Glomerular endothelial cell (primary cell): ENCODE measurements at places on chromosomes 6 and 20. TPM values are rescaled to one million over a fixed set of nuclear protein-coding genes. Genes with fewer than 3 reads are reported as not detected.

DNA sequence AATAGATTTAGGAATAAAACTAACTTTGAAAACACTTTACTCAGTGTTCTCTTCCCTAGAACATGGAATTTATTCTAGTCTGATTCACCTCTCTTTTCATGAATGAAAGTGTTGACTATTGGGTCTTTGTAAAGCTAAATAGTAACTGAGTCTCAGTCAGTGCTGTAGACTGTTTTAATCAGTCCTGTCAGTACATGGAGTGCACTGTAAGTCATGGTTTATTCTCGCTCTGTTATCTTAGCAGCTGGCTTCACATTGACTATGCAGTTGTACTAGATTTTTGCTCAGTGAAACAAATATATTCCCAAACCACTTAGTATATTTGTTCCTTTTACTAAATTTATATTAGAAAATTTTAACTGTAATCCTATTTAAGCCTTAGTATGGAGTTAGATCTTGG lies 15.1 kb upstream of the ACAT2 start:
- DNase-seq = no peak

CENPW gene
- 0.82 and 4.9 TPM in 2 replicates for total RNA-seq

- no peak for DNase-seq
These were observed 141.7 kb downstream of the CD164 start for GRCh38 chr6:109240370-109241084.

DNA sequence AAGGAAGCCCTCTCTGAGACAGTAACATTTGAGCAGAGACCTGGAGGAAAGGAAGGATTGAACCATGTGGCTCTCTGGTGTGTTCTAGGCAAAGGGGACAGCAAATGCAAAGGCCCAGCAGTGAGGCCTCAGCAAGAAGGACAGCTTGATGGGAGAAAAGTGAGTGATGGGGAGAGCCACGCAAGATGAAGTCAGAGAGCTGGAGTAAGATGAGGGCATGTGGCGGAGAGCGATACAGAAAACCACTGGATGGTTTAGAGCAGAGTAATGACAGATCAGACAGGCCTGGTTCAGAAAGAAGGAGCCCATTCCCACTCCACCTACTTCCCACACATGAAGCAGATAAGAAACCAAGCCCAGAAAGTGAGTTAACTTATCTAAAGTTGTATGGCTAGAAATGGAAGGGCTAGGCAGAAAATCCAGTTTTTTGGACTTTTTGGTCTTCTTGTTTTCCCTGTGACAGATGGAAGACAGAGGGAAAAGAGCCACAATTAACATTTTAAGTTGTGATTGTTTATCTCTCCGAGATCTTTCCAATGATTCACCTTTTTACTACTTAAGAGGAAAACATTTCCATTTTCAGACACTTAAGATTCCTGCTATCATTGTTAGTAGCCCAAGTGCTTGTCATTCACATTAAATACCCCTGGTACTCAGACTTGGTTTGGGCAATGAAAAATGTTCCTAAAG lies 723 bp upstream of the SNPH start:
- DNase-seq = no peak

DNA sequence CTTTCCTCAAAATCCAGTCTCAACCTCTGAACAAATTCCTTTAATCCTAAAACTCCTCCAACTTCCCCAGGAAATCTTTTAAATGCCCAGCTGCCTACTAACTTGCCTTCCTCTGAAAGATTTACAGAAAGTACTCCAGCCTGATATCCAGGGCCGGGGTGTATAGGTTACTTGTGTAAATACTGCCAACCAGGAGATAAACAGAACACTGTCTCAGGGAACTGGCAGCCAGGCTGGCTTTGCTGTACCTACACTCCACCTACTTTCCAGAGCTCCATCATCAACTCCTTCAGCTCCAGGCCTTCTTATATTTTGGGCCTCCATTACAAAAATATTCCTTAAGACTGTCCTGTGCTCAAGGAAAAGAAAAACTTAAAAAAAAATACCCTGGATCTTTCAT lies 85.9 kb downstream of the CEP162 start:
- DNase-seq = no peak

DNA sequence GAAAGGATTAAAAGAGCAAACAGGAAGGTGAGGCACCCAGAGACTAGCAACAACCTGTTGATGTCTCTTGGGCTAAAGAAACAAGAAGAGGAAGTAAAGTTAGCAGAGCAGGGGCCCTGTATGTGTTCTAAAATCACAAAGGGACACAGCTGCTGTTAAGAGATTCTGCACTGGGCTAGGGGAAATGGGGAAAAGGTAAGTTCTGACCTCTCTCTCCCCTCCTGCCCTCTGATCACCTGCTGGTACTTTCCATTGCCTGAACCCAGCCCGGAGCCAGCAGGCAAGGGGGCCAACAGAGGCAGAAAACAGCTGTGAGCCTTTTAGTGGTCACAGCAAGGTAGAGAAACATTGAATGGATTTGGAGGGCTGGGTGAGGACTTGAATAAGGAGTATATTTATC lies 13.5 kb upstream of the CNR1 start:
- DNase-seq = no peak

DNA sequence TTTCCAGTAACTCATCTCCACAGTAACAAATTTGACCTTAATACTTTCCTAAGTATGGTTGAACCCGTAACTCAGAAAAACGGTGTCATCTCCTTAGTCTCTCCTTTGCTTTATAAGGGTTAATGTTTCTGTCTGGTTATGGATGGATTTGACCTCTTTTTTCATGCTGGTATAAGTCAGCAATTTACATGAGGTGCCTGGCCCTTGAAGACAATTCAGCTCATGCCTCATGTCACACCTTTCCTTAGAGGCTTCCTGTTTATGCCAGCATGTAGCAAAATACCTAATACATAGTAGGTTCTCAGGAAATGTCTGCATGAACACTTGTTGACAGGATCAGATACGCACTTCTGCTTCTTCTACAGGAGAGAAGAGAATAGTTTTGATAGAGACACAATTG lies 37.7 kb upstream of the C20orf144 start:
- no peak for DNase-seq

GRCh38 chr20:41001497-41001896 lies 27.1 kb upstream of the TOP1 start:
- no peak for DNase-seq

DNA sequence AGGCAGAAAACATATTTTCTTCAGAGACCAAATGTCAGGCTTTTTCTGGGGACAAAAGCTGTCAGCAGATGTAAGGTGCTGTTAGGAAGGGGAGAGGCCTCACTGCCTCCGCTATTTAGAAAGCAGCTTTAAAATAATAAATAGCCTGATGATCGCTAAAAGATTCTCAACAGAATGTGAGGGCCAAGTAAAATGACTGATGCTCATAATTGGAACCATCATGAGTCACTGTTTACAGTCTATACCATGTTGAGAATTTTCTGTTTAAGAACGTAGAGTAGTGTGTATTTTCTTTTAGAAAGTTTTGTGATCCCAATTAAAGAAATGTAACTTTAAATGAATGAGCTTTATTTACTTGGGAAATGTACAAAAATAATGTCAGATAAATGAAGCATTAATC lies 220.0 kb downstream of the CLIC5 start:
- no peak for DNase-seq

DNA sequence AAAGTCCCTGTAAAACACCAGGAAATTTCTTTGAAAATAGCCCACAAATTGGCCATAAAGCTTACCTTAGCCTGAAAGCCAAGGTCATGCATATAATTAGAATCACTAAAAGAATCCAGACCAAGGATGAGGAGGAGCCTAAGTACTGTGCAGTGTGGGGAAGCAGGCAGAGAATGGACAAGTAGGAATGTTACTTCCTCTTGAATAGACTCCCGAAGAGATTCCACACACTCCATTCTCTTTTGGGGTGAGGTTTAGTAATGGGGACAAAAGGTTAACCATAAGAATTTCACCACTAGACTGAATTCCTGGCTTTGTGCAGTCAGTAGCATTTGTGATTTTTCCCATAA lies 27.5 kb upstream of the MARCKS start:
- DNase-seq = no peak

GRCh38 chr6:21970569-21971300 lies 326.1 kb downstream of the PRL start:
- no peak for DNase-seq

- DNase-seq = peak; percentile 72
These were observed 68.6 kb downstream of the GFOD1 start for GRCh38 chr6:13418844-13419243.

- DNase-seq = peak; percentile 64
These were observed 11.9 kb upstream of the CPNE5 start for GRCh38 chr6:36851149-36851614.

DNA sequence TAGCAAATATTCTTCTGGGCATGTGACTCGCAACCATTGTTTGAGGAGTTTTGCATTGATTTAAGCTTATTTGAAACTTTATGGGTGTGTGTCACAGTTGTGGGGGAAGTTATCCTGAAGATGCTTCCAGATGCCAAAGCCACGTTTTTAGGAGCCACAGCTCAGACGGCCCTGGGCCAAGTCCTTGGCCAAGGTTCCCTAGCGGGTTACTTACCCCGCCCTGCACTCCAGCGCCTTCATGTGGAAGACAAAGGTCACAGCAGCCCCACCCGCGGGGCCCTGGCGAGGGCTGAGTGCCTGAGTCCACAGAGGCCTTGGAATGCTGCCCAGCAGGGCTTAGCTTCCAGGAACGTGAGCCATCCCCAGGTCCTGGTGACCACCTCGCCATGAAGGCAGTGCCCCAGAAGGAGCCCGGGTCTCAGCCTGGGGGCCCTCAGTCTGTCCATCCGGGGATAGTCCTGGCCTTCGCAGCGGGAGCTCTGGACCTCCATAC lies 308.3 kb downstream of the CDH4 start:
- DNase-seq = no peak

DNA sequence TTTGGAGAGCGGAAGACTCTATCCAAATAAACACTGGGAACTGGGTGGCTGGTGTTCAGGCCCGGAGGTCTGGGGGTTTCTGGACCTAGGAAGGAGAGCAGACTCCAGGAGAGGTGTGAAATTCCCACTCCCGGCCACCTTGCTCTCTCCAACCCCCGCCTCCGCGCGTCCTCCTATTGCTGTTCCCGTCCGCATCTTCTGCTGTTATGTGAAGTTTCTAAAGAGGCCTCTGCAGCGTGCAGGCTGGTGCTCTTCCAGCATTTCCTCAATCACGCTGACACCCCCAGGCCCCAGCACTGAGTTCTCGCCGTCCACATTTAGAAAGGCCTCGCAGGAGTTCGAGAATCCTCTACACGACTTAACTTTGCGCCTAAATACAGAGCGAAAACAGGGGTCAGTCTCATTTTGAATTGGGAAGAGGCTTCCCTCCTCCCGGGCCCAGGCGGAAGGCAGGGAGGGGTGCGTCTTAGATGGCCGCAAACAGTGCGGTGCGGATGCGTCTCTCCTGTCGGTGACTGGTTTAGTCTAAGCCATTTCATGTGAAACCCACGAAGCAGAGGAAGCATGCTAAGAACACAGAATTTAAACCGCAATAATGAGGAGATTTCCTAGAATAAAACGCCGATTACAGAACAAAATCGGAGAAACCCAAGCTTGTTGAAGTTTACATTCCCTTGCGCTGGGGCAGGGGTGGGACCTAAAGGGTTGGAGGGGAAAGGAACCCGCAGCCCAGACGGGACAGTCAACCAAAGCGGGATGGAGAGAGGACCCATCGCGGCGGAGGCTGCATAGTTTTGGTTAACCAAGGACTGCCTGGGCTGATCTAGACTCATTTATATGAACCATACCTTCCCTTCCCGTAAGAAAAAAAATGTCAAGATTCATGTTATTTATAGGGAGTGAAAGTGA lies 4.0 kb upstream of the FOXF2 start:
- no peak for DNase-seq

ARMH2 gene
- not detected in 2 replicates for total RNA-seq

FAM209B gene
- not detected in 2 replicates for total RNA-seq

DNA sequence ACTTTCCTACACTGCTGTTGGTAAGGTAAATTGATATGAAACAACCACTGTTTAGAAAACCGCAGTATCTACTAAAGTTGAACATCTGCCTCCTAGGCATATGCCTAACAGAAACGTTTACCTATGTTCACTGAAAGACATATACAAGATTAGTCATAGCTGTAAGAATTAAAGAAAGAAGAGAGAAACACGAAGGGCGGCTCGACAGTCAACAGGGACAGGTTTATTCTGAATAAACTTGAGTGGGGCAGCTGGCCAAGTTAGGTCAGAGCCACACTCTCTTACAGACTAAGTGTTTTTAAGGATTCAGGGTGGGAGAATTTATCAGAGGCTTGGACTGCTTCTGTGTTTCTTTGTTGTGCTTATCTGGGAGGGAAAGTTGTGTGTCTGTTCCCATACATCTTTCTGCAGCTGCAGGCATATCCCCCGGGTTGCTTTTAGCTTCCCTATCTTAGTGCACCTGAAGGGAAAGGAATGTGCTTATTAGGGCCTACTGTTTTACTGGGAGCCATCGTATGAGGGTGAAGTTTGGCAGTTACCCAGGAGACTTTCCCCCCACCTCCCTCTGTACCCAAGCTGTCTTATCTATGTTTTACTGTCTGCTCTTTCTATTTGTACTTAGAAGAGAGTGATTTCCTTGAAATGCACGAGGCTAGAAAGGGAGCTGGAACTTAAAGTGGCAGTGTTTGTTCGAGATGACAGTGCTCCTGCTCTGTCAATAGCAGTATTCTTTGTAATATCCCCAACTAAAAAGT lies 20.4 kb downstream of the PROCR start:
- DNase-seq = no peak

GRCh38 chr6:89415185-89415584 lies 3.1 kb upstream of the RRAGD start:
- DNase-seq = no peak

DNA sequence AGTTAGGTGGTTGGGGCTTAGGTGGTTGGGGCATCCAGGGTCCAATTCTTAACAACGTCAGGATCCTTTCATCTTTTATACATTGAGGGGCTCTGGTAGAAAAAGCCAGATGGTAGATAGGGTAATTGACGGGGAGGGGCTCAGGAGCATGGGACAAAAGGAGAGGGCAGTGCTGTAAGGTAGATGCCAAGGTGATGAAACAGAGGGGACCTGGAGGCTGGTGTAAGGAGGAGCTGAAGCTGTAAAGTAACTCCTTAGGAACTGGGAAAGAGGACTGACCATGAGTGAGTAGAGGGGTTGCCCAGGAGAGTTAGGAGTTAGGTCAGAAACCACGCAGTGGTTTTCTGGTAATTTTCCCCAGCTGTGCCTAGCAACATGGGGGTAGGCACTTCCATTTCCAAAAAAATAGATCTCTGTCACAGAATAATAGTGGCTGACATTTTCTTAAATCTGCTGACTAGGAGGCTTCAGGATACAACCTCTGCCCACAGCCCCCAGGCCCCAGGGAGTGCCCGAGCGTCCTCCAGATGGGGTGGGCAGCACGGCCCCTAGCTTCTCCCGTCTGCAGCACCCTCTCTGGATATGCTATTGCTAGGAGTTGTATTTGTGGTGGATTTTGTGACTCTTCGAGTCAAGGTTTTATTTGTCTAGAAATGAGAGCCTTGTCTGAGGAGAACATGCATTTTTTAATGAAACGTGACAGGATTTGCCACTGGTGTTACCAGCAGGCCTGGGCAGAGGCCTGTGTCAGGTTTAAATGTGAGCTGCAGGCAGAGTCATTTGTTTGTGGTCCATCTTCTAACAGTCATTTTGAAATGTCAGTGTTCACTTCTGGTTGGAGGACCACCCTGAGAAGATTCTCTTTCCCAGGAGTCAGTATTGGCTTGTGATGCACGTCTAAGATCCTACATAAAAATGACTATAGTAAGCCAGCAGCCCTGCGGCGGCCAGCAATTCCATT lies 44.6 kb downstream of the TULP4 start:
- DNase-seq = no peak
